ENCODE measurements at places on chromosomes 4 and X.

GRCh38 chr4:153146961-153147360 is 57.3 kb upstream of the TRIM2 start:
- peak; percentile 31 for DNase-seq

GRCh38 chr4:97197106-97197505 is 946.2 kb downstream of the STPG2 start:
- no peak for DNase-seq

GRCh38 chr4:62126064-62126732 is 926.1 kb downstream of the ADGRL3 start:
- DNase-seq, result no peak

DNA sequence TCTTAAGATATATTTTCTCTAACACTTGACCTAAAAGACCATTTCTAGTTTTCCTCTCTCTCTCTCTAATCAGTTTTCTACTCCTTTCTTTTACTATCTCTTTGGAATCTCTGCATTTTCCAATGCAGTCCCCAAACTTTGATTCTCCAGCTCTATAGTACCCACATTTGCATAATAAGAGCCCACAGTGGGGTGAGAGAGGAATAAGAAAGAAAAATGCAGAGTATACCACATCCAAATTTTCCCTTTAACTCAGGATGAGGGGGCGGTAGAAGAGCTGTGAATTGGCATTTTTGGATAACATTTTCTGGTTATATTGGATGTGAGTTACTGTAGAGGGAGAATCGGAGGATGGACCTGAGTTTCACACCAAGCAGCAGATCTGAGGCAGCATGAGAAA is 74.4 kb upstream of the SOD3 start:
- DNase-seq, result no peak

GRCh38 chrX:54470054-54470760 is 25.8 kb downstream of the FGD1 start:
- DNase-seq, result no peak

- no peak for DNase-seq
Observed at GRCh38 chrX:45508454-45508853, 307.8 kb upstream of the DIPK2B start.

DNA sequence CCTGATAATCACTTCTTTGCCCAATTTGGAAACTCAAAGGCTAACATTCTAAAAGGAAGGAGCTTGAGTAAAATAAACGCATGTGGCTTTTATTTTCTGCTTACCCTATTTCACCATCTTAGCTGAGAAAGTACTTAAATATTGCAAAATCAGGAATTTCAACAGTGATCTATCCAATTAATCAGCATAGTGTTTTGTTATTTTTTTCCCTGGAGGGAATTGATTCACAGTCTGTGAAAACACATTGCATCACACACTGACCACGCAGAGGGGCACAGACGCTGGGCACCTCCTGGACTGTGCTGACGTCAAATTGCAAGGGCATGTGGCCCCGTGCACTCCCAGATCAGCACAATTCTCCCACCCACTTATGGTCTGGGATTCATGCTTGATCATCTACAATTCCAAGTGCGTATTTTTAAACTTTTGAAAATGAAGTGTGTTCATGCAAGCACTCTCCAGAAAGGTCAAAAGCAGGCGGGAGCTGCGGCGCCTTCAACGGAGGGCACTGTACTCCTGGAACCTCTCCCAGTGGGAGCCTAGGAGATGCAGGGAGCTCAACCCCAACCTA is 320.6 kb upstream of the PPARGC1A start:
- DNase-seq, result no peak
